Endothelial cell (in vitro differentiated cells): ENCODE measurements at places on chromosomes 3 and 15. TPM values are rescaled to one million over a fixed set of nuclear protein-coding genes. Genes with fewer than 3 reads are reported as not detected.

The QARS1 gene
- 416 TPM for total RNA-seq

GRCh38 chr3:5314897-5315296 lies 127.4 kb downstream of the EDEM1 start:
- DNase-seq: no peak
- no peak overlapping the region for H3K27ac ChIP-seq
- H3K36me3 ChIP-seq: no peaks in the 10 kb centered on the region
- H3K4me3 ChIP-seq: no peak overlapping the region

GRCh38 chr3:120681506-120682038 lies 467 bp downstream of the HGD start:
- no peak for DNase-seq
- no peak overlapping the region for H3K4me3 ChIP-seq
- no peak overlapping the region for H3K27ac ChIP-seq
- H3K36me3 ChIP-seq: peaks cover 7% of the 10 kb centered on the region

The KCNAB1 gene
- total RNA-seq: not detected

The SNURF gene
- 12.3 TPM for total RNA-seq

GRCh38 chr3:169110633-169111032 lies 552.9 kb downstream of the MECOM start:
- H3K27ac ChIP-seq: no peak overlapping the region
- peaks cover 2% of the 10 kb centered on the region for H3K4me1 ChIP-seq
- peaks cover 14% of the 10 kb centered on the region for H3K36me3 ChIP-seq
- no peak for DNase-seq

The TTLL13 gene
- not detected for total RNA-seq

DNA sequence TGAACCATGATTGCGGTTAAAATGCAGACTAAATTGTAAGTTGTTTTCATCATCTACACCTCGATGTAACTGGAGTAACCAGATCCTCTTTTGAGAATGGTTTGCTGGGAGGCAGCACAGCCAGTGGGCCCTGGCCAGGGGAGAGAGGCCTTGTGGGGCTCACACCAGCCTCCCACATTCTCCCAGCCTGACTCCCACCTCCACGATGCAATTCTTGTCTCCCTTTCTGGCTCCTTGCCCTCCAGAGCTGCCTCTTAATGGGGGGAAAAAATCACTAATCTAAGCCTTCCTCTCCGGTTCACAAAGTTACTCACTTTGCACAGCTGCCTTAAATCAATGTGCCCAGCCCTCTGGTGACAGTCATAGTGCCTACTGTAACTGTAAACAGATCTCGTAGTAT lies 17.9 kb upstream of the PAQR5 start:
- H3K36me3 ChIP-seq: no peaks in the 10 kb centered on the region
- peaks cover 7% of the 10 kb centered on the region for H3K4me1 ChIP-seq
- no peak overlapping the region for H3K27ac ChIP-seq
- H3K27me3 ChIP-seq: peaks cover 6% of the 10 kb centered on the region
- no peak for DNase-seq

The ITGA11 gene
- total RNA-seq: 0.28 TPM

The NDN gene
- 54.7 TPM for total RNA-seq

The SENP8 gene
- total RNA-seq: 4.1 TPM

DNA sequence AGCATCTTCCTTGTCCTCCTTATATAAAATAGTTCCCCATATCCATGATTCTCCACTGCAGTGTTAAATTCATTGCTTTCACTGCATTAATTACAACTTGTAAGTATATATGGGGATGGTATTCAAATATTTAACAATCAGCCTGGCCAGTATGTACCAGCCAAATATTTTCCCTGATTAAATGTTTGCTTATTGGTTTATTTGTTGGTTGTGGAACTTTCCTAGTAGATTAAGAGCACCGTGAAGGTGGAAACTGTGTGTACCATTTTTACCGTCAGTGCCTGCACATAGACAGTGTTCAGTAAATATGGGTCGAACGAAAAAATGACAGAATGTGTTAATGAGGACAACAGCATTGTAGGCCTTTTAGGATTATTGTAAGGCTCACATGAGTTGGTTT lies 7.0 kb downstream of the LAMP3 start:
- no peak overlapping the region for H3K27ac ChIP-seq
- no peaks in the 10 kb centered on the region for H3K4me1 ChIP-seq
- H3K36me3 ChIP-seq: no peaks in the 10 kb centered on the region
